Right ventricle myocardium superior (tissue), 1 donor: ENCODE measurements at places on chromosomes 6 and 20. TPM values are rescaled to one million over a fixed set of nuclear protein-coding genes. Genes with fewer than 3 reads are reported as not detected.

The LINC00237 gene
- total RNA-seq: not detected

The TPD52L1 gene
- total RNA-seq: 43.5 TPM

The SUMO4 gene
- total RNA-seq: 0.22 TPM

The IRAK1BP1 gene
- total RNA-seq: 4.4 TPM

The C6orf132 gene
- total RNA-seq: 1.9 TPM

The PKIB gene
- 0.22 TPM for total RNA-seq

The PCSK2 gene
- total RNA-seq: 0.86 TPM

The RFX6 gene
- total RNA-seq: not detected

The ACTL10 gene
- 0.22 TPM for total RNA-seq

The SDC4 gene
- total RNA-seq: 80.7 TPM

The SRSF12 gene
- not detected for total RNA-seq

The PRSS35 gene
- total RNA-seq: not detected

The B3GALT4 gene
- total RNA-seq: 8.3 TPM

The PRR18 gene
- total RNA-seq: not detected

The OOEP gene
- not detected for total RNA-seq

The PI16 gene
- total RNA-seq: 27.8 TPM

The TNFRSF6B gene
- 0.32 TPM for total RNA-seq

The NKX2-2 gene
- total RNA-seq: not detected

The ZBP1 gene
- total RNA-seq: not detected

The SLCO4A1 gene
- total RNA-seq: 12.1 TPM

The TTLL9 gene
- total RNA-seq: not detected

The OPN5 gene
- total RNA-seq: not detected

The RTN4IP1 gene
- 20.4 TPM for total RNA-seq

The RIN2 gene
- total RNA-seq: 52.4 TPM

The TREM1 gene
- 0.67 TPM for total RNA-seq

The IPCEF1 gene
- 1.3 TPM for total RNA-seq

The B4GALT5 gene
- 39.6 TPM for total RNA-seq

The LY6G6D gene
- total RNA-seq: not detected

The OGFRL1 gene
- total RNA-seq: 7.7 TPM

The LPIN3 gene
- total RNA-seq: 18.6 TPM

The TINAG gene
- 0.16 TPM for total RNA-seq

The RREB1 gene
- 34.2 TPM for total RNA-seq
